Activated CD4-positive, alpha-beta T cell treated with anti-CD3 and anti-CD28 coated beads for 48 hours (primary cell): ENCODE measurements at places on chromosomes 7 and 10.

GRCh38 chr10:86300399-86300925, 66.1 kb downstream of the GRID1 start:
- DNase-seq, result no peak

DNA sequence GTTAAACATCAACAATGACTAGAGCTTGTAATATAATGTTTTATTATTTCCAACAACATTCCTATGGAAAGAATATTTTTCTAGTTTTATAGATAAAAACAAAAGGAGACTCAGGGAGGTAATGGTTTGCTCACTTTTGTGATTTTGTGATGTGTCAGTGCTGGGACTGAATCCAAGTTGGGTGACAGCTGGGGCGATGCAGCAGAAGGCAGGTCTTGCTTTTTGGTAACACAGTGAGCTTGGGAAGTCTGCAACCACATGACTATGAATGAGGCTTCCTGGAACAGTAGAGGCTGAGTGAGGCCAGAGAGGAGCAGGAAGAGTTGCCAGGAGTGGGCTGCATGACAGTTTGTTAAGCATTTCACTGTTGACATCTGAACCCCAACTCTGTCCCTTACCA, 4.9 kb upstream of the YKT6 start:
- DNase-seq, result no peak

- DNase-seq, result no peak
Observed at GRCh38 chr7:27066148-27066547, 29.7 kb downstream of the HOXA1 start.

- no peak for DNase-seq
Observed at GRCh38 chr7:90931986-90932916, 332.0 kb upstream of the FZD1 start.

- no peak for DNase-seq
Observed at GRCh38 chr7:138257459-138258196, 181.4 kb downstream of the AKR1D1 start.

DNA sequence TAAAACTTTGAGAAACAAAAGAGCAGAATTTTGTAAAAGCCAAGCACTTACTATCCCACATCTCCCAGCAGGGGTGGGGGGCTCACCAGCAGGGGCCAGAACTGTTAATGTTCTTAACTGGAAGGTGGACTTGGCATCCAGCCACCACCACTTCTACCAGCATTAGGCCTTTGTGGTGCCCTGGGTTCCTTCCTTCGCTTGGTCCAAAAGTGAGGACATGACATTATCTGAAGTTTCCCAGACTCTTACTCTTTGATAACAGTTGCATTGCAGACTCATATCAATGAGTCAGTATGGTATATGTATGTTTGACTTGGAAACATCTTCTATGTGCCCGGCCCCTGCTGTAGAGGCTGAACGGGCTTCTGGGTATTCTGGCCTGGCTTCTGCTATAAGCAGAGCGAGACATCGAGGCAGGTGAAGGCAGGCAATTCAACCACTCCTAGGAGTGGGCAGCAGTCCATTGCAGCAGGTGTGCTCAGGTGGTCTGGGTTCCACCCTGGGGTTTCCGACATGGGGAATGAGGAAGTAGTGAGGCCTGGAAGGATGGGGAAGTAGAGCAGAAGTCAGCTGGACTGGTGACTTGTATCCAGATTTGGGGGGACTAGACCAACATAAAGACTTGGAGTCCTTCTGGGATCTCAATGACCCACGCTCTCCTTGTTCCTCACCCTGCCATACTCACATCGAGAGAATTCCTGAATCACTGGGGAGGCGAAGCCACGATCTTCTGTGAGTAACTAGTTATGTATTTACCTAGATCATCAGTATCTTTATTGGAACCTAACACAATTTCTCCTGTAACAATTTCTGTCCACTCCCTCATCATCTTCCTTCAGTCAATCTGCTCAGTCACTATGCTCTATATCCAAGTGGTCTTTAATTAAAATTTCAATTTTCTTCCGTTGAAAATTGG, 4.1 kb downstream of the ZNF777 start:
- no peak for DNase-seq

GRCh38 chr10:64109926-64110495, 588.8 kb downstream of the REEP3 start:
- DNase-seq, result no peak

DNA sequence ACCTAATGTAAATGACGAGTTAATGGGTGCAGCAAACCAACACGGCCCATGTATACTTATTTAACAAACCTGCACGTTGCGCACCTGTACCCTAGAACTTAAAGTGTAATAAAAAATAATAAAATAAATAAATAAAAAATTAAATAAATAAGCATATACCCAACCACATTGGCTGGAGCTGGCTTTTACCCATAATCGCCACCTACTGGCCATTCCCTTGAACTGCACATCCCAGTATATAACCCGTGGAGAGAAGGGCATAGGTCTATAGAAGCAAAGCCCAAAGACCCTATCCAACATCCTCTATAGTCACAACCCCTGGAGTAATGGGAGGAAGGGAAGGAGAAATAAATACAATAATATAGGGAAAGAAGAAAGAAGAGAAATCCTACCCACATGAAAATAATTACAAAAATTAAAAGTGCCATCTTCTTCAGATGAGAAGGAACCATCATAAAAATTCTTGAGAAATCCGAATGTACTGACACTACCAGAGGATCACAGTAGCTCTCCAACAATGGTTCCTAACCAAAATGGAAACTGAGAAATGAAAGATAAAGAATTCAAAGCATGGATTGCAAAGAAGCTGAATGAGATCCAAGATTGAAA, 65.6 kb downstream of the TWIST1 start:
- DNase-seq, result peak; percentile 40

GRCh38 chr7:77561352-77561751, 24.3 kb downstream of the PTPN12 start:
- no peak for DNase-seq

DNA sequence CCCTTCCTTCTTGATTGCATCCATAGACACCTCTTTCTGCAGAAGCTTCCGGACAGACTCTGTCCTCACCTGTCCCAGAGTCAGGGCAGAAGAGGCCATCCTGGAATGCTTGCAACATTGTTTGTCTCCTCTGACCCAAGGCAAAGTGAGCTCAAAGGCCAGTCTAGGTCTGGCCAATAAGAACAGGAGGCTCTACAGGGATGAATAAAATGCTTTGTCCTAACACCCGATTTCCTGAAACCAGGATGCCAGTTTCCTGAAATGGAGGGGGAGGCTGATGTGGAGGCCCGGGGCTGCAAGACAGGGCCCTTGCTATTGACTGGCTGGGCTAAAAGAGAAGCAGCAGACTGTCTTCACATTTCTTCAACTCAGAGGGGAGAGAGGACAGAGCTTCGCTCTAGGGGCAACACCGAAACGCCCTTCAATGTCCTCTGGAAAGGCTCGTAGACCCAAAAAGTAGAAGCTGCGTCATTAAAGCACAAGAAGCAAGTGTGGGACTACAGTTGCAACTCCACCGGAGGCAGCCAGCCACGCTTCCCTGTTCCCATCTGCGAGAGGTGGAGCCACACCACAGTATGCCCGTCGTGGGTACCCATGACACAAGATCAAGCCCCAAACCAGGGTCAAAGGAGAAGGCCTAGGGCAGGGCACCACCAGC, 29.1 kb upstream of the NDST2 start:
- DNase-seq, result no peak

DNA sequence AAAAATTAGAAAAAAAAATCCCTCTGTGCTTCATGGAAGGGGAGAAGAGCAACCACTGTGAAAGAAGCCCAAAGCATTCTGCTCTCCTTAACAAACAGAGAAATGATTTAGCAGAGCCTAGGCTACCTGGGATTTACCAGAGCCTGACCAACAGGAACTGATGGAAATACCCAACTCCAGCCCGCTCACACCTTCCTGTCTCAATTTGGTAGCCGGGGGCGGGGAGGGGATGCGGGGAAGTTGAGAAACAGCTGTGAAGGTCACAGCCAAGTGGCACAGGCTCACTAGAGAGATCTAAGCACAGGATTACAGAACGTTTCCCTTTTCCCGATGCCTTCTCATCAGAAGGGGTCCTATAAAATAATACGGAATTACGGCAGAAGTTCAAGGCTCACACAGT, 17.6 kb downstream of the RSU1 start:
- peak; percentile 30 for DNase-seq

DNA sequence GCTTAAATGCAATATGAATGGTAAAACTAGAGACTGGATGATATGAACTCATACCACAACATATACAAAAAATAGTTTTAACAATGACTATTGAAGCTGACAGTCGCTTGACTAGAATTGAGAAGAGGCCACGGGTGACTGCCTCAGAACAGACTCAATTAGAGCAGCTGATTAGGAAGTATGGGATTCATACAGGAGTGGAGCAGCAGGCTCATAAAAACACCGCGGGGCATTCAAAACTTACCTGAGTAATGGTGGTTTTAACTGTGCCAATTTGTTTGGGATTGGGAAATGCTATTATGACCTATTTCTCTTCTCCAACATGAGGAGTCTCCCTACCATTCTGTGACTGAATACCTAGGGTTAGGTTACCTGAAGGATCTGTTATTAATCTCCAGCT, 2.1 kb downstream of the CADPS2 start:
- DNase-seq, result no peak
